ENCODE measurements at places on chromosomes 4 and X. TPM values are rescaled to one million over a fixed set of nuclear protein-coding genes. Genes with fewer than 3 reads are reported as not detected.

GRCh38 chr4:168511780-168512489, 15.1 kb downstream of the PALLD start:
- no peak for DNase-seq

DNA sequence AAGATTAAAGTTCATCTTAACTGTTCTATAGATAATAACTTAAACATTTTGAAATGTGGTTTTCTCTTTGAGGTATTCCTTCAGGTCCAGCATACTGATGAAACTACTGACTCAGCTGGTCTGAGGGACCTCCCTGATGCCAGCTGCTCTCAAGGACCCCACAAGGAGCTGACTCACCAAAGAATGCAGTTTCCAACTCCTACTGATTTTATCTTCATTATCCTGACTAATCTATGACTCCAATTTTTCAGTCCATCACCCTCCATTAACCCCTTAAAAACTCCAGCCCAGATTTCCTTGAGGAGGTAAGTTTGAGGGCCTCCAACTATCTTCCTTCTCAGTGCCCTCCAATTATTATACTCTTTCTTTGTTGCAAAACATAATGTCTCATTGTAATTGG, 1.4 kb upstream of the UGT2B4 start:
- no peak for DNase-seq

DNA sequence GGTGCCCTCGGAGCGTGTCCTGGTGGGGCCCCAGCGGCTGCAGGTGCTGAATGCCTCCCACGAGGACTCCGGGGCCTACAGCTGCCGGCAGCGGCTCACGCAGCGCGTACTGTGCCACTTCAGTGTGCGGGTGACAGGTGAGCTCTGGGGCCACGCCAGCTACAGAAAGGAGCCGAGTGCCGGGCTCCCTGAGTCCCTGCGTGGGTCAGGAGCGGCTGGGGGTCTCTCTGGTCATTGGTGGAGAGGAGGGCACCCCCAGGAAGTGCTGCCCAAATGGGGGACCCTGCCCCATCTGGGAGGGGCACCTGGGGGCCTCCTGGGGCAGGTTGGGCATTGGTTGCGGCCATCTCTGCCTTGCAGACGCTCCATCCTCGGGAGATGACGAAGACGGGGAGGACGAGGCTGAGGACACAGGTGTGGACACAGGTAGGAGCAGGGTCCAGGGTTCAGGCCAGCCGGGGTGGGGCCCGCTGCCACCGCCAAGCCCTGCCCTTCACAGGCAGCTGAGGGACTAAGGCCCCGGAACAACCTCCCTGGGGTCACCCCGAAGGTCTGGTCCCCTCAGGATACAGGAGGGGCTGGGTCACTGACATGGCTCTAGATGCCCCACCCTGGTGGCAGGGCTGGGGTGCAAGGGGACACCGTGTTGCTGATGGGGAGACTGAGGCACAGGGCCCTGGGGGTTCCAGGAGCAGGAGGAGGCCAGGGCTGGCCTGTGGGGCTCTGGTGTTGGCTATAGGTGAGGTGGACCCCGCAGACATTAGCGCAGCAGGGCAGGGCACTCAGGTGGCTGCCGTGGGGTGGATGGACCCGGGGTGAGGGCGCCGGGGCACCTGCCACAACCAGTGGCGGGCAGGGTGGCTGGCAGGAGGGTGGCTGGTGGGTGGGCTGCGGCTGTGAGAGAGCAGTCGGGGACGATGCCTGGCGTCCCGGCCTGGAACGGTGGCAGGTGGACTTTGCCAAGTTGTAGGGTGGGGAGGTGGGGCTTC, 6.6 kb downstream of the FGFR3 start:
- DNase-seq, result no peak

GRCh38 chr4:175306436-175306835, 388.3 kb downstream of the ADAM29 start:
- no peak for DNase-seq

DNA sequence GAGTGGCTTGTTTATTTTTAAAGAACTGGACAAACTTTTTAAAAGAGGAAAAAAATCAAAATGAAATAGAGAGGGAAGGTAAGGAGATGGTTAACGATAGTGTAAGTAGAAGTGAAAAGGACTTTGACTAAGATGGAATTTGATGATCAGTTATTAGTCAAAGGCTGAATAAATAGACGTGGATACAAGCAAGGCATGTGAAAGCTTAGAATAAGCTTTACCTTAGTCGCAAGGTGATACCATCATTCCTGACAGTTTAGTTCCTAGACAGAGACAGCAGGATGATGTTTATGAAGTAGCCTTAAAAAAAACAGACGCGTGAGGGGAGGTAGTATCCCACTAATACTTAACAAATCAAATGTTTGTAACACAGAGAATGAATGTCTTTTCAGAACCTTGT, 97.3 kb downstream of the PALLD start:
- DNase-seq, result no peak

DNA sequence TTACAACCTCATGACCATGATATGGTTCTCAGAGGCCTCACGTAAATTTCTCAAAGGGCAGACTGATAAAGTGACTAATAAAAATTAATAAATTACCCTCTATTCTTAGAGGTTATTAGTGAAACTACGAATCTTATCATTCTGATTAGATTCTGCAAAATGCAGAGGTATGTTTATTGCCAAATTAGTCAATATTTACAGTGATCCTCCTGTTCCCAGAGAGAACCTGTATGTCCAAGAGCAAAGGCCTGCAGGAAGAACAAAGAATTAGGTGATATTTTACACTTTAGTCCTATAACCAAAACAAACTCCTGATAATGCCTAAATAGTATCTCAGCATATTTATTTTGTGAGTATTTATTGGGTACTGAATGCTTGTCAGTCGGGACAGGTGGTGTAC, 58.1 kb downstream of the FAM13A start:
- DNase-seq, result no peak

GRCh38 chr4:188411805-188412204, 272.6 kb downstream of the TRIML1 start:
- no peak for DNase-seq

- DNase-seq, result no peak
Observed at GRCh38 chrX:112819008-112819640, 21.5 kb downstream of the AMOT start.

GRCh38 chrX:130066975-130067615, 43.2 kb downstream of the ELF4 start:
- DNase-seq, result no peak

GRCh38 chr4:67332627-67333026, 212.7 kb downstream of the CENPC start:
- no peak for DNase-seq

DNA sequence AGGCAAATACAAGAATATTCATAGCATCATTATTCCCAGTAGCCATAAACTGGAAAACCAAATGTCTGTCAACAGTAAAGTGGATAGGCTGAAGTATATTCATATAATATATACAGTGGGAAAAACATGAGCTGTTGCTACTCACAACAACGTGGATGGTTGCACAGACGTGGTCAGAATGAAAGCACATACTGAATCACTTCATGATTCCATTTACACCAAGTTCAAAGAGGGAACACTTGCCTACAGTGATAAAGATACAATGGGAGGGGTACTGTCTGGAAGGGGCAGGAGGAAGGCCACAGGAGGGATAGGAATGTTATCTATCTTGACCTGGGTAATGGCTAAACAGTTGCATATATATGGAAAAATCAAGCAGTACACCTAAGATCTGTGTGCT, 25.3 kb downstream of the APBB2 start:
- no peak for DNase-seq

DNA sequence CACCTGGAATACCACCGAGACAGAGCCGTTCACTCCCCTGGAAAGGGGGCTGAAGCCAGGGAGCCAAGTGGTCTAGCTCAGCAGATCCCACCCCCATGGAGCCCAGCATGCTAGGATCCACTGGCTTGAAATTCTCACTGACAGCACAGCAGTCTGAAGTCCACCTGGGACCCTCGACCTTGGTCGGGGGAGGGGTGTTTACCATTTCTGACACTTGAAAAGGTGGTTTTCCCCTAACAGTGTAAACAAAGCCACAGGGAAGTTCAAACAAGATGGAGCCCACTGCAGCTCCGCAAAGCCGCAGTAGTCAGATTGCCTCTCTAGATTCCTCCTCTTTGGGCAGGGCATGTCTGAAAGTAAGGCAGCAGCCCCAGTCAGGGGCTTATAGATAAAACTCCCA, 243.2 kb downstream of the RASL11B start:
- DNase-seq, result no peak

DNA sequence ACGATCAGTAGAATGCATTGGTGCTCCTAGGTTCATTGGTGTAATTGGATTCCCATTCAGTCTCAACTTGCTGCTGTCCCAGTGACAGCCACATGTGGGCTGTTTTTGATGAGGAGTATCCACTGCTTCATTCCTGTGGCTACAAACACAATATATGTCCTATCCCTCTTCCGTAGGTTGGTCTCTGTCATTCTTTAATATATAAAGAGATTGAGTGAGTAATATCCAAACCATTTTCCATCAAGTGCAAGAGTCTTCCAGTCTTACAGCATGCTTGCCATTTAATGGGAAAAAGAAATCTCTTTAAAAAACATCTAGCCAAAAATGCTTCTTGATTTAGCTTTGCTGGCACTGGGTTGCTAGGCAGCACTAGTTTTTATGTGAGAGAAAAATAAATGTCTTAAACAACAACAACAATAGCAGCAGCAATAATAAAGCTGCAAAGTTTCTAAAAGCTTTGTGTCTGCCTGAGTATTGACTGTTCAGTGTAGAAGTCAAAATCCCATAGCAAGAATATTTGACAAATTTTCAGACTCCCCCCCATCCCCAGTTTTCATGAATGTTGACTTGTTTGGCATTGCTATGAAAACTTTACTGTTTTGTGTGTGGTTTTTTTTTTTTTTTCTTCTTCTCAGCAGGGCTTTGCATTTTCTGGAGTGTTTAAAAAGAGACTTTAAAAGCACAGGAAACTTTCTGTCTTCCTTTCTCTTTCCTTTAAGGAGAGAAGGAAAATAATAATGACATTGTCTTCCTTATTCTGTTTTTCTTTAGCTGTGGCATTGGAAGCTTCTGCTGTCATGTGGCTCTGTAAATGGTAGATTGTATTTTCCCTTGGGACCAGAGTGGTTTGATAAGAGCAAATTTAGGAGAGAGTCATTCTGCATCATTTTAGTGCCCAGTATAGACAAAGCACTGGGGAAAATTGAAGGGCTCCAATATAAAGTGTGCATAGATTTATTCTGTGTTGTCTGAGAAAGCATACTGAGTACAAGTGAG, 244.3 kb downstream of the ARHGAP10 start:
- DNase-seq, result no peak

DNA sequence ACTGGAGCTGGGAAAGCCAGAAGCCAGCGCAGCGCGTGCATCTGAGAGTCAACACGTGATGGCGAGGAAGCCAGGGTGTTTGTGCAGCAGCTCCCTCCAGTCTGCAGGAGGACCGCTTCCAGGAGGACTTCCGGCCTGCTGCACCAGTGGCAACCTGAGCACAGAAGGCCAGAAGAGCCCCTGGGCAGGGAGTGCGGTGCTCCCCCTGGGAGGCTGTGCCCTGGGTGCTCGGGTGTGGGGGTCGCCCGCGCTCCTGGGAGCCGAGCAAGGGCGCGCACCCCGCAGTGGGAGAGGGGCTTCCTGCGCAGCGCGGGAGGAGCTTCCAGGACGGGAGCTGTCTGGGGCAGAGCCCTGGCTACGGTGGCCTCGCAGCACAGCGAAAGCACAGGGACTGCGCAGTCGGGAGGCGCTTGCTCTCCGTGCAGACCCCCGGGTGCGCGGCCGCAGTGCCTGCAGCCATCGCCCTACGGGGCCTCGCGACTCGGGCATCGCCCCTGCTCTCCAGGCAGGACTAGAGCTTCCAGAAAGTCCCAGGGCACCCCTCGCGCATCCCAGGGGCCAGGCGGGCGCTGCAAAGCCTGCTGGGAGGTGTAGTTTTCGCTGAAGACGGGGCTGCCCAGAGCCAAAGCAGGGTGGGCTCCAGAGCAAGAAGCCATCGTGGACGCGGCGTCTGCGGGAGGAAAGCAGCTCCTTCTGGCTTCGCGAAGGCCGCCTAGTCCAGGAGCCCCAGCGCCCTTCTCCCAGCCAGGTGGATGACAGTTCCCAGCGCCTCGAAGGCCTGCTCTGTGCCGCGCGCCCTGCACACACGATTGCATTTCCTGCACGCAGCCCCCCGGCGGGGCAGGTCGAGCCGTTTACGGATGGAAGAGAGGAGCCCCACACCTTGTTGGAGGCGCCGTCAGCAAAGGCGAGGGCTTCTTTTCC, 24.1 kb upstream of the WFS1 start:
- no peak for DNase-seq

GRCh38 chr4:159445692-159446091, 342.8 kb downstream of the RAPGEF2 start:
- no peak for DNase-seq

Gene KLHL2
- total RNA-seq, result 44.3 TPM

Gene PNMA5
- total RNA-seq, result not detected

Gene TCEAL5
- not detected for total RNA-seq

Gene GPRASP1
- total RNA-seq, result 5.5 TPM

Gene CT45A1
- not detected for total RNA-seq

Gene FHDC1
- total RNA-seq, result 25.7 TPM

Gene CA5B
- 11.2 TPM for total RNA-seq

Gene COL4A6
- total RNA-seq, result 1.8 TPM

Gene ANK2
- 12.0 TPM for total RNA-seq

Gene H2BW2
- total RNA-seq, result not detected

Gene SMR3B
- not detected for total RNA-seq

Gene IRS4
- not detected for total RNA-seq

Gene NXF2B
- not detected for total RNA-seq

Gene AVPR2
- total RNA-seq, result 3.0 TPM

Gene RHOXF1
- total RNA-seq, result 0.72 TPM

Gene PPP4R3C
- not detected for total RNA-seq

Gene CXXC4
- total RNA-seq, result 0.61 TPM

Gene PGAM4
- not detected for total RNA-seq
